Activated naive CD4-positive, alpha-beta T cell (primary cell): ENCODE measurements at places on chromosomes 6 and 20.

DNA sequence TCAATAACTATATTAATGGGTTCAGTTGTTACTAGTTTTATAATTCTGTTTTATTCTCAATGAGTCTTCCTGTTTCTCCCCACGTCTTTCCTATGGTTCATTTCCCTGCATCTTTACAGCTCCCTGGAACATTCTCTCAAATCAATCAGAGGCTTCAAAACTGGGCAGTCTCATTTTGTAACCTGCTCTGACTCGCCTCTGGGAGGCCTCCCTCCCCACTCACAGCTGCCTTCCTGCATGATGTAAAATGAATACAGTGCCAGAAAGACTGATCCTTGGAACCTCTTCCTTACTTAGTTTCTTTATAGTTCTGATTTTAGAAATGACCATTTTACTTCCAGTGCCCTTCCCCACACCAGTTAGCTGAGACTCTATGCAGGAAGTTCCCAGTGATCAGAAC is 103.9 kb downstream of the ESR1 start:
- no peak for DNase-seq

DNA sequence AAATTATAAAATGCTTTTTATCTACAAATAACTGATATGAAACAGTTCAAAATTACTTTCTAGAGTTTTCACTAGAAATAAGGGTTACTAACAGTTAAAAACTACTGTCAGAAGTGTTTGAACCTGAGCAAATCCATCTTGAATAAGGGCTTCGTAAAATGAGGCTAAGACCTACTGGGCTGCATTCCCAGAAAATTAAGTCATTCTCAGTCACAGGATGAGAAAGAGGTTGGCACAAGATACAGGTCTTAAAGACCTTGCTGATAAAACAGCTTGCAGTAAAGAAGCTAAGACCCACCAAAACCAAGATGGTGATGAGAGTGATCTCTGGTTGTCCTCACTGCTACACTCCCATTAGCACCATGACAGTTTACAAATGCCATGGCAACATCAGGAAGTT is 93.7 kb downstream of the PLG start:
- no peak for DNase-seq

DNA sequence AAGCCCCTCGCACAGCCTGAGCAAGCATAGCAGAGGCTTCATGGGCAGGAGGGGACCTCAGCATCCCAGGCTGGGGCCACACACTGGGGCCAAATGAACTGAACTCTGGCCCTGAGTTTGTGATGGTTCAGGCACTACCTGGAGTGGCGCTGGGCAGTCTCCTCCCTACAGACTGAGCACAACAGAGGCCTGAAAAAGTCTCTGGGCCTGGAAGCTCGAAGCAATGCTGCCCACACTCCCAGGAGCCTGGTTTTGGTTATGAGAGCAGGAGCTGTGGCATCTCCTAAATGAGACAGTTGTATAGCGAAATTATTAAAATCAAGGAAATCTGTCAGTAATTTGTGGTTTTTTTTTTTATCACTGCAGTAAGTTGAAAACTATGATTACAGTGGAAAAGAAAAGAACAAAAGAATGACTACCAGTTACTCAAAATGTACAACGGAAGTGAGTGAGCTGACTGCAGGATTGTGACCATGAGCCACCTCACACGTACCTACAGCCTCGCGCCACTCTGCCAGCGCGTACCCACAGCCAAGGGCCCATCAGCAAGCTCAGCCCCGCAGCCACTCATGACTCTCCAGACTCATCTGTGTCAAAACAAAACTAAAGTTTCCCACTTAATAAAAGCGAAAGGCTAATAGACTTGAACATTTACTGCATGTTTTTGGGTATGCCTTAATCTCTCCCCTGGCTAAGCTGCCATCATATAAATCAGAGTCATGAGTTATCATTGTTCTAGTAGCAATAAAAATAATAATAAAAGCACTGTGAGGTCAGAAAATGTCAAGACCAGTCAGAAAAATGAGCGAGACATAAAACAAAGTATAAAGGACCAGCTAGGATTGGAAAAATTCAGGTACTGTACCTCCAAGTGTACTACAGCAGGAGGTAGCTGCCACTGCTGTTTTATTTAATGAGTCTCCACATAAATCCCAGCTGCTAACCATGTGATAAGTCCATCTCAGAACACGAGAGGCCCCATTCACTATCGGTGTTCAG is 177.0 kb downstream of the FOXC1 start:
- DNase-seq, result no peak

GRCh38 chr20:18466894-18467730 is at the start of the genes DZANK1 and POLR3F:
TSS of gene DZANK1 (minus strand) at chr20:18467030. CDS start at chr20:18465358, 1,672 bp downstream.
TSS of gene POLR3F (plus strand) at chr20:18467390. CDS start at chr20:18467507, 117 bp downstream.
- peak; percentile 84 for DNase-seq

DNA sequence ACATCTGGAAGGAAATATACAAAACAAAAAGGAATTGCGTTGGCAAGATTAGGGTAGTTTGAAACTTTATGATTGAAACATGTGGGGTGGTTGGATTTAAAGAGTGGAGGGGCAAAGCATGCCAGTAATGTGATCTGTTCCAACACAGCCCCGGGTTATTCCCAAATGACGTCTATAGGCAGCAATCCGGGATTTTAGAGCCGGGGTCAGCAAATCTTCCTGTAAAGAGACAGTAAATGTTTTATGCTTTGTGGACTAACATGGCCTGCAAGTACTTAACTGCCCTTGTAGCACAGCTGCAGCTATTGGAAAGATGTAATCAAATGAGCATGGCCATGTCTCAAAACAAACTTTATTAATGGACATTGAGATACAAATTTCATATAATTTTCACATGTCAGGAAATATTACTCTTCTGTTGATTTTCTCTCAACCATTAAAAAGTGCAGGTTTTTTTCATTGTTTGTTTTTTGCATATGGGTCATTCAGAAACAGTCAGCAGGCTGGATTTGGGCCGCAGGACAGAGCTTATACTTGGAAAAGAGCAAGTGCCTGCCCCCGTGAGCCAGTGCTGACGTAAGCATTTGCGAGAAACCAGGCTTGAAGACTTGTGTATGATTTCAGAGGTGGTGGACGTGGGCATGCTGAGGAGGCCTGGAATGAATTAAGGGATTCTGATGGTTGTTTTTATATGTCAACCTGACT is 136.5 kb downstream of the DOK5 start:
- no peak for DNase-seq

DNA sequence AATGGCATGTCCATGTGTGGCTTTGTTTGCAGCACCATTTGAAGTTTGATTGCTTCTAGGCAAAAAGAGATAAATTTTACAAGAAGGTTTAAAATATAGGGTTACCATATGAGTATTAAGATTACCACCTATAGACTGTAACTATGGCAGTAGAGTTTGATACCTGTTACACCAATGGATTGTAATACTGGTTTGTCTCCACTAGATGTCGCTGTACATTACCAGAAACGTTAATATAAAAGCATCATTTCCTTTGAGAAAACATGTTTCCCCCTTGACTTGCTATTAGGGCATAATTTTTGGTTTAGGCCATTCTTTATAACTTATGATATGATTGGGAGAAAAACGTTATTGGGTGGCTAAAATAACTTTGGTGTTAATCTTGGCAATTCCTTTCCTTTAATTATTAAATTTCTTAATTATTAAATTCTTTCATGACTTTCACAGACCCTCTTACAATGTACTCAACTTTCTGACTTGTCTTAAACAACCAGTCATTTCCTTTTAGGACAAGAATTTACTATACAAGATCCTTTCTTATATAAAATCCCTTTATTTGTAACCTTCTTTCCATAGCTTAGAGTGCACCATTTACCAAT is 42.8 kb downstream of the HLA-DPB1 start:
- no peak for DNase-seq

DNA sequence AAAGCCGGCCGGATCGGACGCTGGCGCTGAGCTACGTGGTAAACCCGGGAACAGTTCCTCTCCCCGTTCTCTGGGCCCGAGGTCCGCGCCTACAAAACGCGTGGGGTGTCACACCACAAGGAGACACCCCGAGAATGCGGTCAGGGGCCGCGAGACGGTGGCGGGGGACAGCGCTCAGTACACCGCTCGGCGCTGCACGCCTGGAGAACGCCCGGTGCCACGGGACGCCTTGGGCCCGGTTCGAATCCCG is 670 bp downstream of the NCOA5 start:
- peak; percentile 41 for DNase-seq

DNA sequence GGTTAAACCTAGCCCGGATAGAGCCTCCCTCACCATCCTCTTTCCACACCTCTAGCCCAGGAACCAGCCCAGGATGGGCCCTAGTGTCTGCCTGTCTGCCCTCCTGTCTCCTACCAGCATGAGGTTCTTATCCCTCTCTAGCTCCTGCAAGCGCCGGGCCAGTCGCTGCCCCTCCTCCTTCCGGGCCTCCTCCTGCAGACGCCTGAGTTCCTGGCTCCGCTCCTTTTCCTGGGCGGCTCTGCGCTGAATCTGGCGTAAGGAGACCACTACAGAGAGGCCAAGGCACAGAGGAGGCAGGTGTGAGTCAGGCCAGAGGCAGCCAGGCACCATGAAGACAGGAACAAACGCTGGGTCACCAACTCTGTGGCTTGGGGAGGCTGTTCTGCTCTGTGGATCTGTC is 4.3 kb upstream of the PSORS1C2 start:
- DNase-seq, result no peak

- no peak for DNase-seq
Observed at GRCh38 chr20:32553618-32554017, 31.5 kb downstream of the NOL4L start.

DNA sequence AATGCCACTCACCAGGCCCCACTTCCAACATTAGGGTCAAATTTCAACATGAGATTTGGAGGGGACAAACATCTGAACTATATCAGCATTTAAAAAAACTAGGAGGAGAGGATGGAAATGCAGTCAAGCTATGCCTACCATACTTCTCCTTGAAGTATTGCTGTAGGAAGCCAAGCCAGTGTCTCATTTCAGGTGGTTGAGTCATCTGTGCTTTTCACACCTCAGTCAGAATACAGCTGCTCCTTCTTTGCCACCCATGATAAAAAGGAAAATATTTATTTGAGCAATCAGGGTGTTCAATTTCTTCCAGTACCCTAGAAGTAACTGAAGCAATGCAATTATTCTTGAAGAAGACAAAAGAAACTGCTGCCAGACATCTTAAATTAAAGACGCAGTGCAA is 47.0 kb upstream of the EEF1E1 start:
- DNase-seq, result no peak

DNA sequence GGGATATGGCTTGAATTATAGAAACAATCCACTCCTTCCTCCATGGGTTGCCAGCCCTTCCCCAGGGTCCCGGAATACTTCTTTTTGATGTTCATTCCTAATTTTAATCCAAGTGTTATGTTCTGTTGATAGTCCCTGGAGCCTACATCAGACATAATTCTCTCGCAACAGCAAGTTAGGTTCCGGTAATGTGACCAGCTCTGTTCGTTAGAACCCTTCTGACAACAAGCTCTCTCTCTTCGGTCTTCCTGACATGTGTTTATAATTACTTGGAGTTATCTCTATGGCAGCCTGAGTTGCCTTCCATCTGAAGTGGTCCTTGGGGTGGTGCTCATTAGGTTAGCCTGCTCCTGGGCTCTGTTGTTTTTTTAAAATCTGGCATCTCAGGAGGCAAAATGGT is 506.9 kb upstream of the JARID2 start:
- no peak for DNase-seq

DNA sequence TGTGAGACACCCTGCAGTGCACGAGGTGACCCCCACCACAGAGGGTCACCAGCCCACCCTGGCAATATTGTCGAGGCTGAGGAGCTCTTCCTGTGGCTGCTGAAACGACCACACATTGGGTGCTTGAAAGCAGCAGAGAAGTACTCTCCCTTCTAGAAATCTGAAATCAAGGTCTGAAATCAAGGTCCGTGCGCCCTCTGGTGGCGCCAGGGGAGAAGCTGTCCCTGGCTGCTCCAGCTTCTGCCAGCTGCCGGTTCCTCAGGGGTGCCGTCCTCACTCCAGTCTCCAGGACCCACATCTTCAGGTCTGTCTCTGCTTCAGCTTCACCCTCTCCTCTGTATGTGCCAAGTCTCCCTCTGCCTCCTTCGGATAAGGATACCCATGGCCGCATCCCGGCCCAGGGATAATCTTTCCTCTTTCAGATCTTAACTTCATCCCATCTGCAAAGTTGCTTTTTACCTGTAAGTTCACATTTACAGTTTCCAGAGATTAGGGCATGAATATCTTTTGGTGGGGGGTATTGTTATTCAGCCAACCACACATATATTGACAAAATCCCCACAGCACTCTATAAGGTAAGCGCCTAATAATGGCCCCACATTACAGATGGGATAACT is 108.3 kb upstream of the PHACTR3 start:
- peak; percentile 49 for DNase-seq

GRCh38 chr20:53664121-53664520 is 70.5 kb upstream of the ZNF217 start:
- DNase-seq, result no peak

GRCh38 chr20:24699321-24700165 is 230.1 kb downstream of the SYNDIG1 start:
- no peak for DNase-seq

GRCh38 chr20:40497899-40498691 is 190.9 kb downstream of the MAFB start:
- DNase-seq, result no peak

- no peak for DNase-seq
Observed at GRCh38 chr6:36753671-36754405, 56.2 kb downstream of the RAB44 start.

- DNase-seq, result no peak
Observed at GRCh38 chr6:39223555-39223954, 5.7 kb downstream of the KCNK5 start.

DNA sequence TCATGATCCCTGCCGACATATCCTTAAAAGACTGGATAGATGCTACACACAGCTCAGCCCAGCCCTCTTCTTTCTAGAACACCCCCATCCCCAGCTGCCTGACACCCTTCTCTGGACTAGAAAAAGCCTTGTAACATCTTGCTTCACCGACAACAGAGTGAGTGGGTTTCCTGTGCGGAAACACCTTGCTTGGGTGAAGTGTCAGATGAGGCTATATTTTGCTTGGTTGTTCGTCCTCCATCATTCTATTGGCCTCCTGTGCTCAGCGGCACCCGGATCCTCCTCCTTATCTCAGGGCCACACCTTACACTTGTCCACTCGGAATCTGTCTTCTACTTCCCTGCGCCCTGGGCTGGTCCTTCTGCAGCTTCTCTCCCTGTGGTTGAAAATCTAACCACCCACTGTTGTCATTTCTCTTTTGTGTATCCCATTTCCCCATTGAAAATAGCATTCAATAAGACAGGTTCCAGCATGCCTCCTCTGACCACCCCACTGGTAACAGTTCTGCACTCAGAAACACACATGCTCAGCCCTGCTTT is 101.3 kb upstream of the MLN start:
- no peak for DNase-seq

GRCh38 chr20:51803148-51803854 is 980 bp upstream of the SALL4 start:
- no peak for DNase-seq

DNA sequence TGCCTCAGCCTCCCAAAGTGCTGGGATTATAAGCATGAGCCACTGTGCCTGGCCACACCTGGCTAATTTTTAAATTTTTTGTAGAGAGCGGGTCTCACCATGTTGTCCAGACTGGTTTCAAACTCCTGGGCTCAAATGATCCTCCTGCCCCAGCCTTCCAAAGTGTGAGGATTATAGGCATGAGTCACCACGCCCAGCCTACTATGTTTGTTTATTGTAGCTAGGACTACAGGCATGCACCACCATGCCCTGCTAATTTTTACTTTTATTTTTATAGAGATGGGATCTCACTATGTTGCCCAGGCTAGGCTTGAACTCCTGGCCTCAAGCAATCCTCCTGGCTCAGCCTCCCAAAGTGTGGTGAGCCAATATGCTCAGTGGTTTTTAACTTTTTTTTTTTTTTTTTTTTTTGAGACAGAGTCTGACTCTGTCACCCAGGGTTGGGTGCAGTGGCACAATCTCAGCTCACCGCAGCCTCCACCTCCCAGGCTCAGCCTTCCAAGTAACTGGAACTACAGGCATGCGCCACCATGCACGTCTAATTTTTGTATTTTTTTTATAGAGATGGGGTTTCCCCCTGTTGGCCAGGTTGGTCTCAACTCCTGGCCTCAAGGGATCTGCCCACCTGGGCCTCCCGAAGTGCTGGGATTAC is 12.0 kb upstream of the DDX43 start:
- DNase-seq, result no peak
